Stimulated activated CD8-positive, alpha-beta memory T cell treated with anti-CD3 and anti-CD28 coated beads, Interleukin-4, amount 100 ng/mL, for 4 hours (primary cell): ENCODE measurements at places on chromosomes 2 and 18.

- DNase-seq: no peak
Measured at GRCh38 chr2:197130318-197130717, 180.3 kb downstream of the ANKRD44 start.

DNA sequence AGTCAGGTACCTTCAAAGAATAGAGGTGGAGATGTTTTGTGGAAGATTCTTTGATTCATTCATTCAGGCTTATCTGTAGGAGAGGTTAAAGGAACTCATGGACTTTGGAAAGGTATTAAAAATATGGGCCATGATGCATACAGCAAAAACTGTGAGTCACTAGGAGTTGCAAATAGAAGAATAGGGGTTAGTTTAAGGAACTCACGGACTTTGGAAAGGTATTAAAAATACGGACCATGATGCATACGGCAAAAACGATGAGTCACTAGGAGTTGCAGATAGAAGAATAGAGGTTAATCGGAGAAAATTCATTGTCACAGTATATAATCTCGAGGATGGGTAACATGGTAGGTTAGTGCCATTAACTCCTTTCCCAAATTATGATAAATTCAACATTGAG lies 41.2 kb downstream of the SLC9A2 start:
- no peak for DNase-seq

GRCh38 chr2:235406430-235406829 lies 87.4 kb upstream of the AGAP1 start:
- DNase-seq: no peak

- DNase-seq: no peak
Measured at GRCh38 chr2:203886661-203887151, 19.1 kb downstream of the CTLA4 start.

GRCh38 chr2:46036929-46037328 lies 260.3 kb upstream of the EPAS1 start:
- no peak for DNase-seq

DNA sequence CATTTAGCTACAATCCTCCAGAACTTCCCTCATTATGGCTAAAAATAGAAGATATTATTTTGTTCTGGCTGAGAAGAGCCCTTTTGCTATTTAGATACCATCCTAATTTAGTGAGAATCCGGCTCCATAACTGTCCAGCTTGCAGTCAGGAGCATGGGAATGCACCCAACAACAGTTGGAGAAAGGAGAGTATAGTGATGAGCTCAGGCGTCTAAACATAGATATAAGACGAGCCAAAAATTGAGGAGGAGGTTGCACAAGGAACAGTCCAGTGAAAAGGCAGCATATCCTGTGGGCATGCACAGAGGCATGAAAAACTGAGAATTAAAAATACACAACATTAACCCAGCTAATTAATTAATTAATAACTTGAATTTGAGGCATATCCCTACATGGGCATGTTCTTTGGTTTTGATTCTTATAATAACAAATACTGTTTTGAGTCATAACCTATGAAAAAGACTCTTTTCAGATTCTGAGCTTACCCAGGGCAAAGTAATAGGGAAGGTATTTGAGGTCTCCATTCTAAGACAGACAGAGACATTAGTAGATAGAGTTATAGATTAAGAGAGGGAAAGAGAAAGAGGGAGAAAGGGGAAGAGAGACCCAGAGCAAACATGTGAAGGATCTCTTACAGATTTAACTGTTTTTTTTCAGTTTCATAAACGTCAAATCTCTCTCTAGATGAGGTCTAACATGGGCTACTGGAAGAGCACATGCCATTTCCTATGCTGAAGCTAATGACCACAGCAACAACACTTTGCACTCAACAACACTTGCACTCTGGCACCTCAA lies 311.2 kb downstream of the OSR1 start:
- DNase-seq: no peak

GRCh38 chr2:241864168-241864849 lies 5.2 kb upstream of the RTP5 start:
- DNase-seq: no peak

DNA sequence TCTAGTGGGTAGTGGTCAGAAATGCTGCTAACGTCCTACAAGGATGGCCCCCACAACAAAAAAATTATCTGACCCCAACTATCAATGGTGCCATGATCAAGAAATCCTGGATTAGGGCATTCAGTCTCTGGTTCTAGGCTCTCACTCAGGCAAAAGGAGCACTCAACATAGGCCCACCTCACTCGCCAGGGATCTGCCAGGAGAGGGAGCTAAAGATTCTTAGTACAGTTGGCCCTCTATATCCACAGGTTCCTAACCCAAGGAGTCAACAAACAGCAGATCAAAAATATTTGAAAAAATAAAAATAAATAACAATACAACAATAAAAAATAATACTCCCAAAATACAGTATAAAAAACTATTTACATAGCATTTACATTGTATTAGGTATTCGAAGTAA lies 10.0 kb downstream of the SLC4A5 start:
- DNase-seq: no peak

- no peak for DNase-seq
Measured at GRCh38 chr2:182496596-182496995, 69.8 kb upstream of the PDE1A start.

- no peak for DNase-seq
Measured at GRCh38 chr2:11377928-11378545, 33.6 kb upstream of the ROCK2 start.

GRCh38 chr2:199370150-199370780 lies 87.5 kb downstream of the SATB2 start:
- no peak for DNase-seq

- no peak for DNase-seq
Measured at GRCh38 chr2:10478298-10478625, 30.1 kb upstream of the ODC1 start.

- no peak for DNase-seq
Measured at GRCh38 chr2:203900253-203900652, 32.7 kb downstream of the CTLA4 start.

DNA sequence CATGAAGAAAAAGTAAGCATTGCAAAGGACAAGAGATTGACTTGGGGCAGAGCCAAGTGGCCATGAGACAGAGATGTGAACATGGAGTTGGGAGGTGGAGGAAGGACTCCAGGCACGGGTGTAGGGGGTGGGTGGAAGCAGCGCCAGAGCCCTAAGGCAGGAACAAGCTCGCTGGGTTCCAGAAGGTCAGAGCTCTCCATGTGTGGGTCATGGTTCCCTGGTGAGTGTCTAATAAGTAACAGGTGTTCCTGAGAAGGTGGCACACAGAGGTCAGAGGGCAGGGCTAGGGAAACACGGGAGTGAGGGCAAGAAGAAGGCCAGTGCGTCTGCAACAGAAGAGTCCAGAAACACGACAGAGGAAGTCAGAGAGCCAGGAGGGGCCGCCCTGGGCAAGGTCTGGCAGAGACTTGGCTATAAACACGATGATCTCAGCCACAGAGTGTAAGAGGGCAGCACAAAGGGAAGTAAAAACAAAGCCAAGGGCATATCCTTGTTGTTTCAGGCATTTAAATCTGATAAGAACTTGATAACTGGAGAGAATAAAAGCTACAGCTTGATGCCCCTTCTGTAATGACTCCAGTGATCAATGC lies 260.8 kb downstream of the TGIF1 start:
- no peak for DNase-seq

DNA sequence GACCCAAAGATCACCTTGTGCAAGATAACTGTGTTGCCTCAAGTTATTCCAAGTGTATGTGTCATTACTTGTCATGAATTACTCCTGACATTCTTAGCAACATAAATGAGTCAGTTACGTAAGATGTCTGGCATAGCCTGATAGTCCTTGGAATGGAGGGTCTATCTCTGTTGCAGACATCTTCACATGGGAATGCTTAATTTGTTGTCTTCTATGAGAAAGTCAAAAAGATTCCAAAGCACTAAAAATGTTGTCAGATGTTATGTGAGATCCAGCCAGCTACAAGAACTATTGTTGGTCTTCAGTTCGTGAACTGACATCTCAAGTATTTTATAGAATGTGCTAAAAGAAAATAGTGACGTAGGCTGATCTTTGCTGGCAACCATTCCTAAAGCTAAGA lies 178.2 kb upstream of the RASGRP3 start:
- no peak for DNase-seq

GRCh38 chr2:97658691-97659157 lies 5.1 kb downstream of the ACTR1B start:
- DNase-seq: no peak

GRCh38 chr2:201344663-201345366 lies 12.3 kb downstream of the FLACC1 start:
- no peak for DNase-seq

GRCh38 chr2:220053919-220054318 lies 426.5 kb downstream of the SLC4A3 start:
- no peak for DNase-seq

- no peak for DNase-seq
Measured at GRCh38 chr2:230956827-230957755, 32.0 kb upstream of the GPR55 start.

DNA sequence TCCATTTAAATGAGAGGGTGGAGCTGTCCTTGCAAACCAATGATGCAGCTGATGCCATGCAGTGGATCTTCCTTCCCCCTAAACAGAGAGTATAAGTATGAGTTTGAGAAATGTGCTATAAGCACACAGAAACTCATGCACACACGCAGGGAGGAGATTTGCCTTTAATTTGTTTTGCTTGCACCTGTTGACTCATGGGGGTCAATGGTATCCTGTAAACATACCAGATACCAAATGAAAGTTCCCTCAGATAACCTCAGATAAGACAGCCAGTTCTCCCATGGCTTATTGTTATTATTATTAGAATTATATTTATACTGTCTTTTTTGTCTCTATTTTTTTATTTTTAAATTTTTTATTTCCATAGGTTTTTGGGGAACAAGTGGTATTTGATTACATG lies 29.5 kb upstream of the GPR39 start:
- DNase-seq: no peak

DNA sequence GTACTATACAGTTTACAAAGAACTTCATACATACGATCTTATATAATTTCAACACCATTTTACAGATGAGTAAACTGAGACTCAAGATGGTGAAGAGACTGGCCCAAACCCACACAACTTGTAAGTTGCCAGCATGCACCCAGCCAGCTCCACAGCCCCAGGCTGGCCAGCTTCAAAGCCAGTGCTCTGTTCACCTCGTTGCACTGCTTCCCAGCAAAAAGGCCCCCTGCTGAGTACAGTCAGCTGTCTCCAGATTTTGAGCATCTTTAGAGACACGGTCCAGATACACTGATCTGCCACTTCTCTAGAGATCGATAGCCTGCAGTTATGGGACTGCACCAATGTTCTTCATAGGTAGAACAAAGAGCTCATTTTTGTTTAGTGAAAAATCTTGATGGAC lies 257.2 kb upstream of the CHAC2 start:
- no peak for DNase-seq

DNA sequence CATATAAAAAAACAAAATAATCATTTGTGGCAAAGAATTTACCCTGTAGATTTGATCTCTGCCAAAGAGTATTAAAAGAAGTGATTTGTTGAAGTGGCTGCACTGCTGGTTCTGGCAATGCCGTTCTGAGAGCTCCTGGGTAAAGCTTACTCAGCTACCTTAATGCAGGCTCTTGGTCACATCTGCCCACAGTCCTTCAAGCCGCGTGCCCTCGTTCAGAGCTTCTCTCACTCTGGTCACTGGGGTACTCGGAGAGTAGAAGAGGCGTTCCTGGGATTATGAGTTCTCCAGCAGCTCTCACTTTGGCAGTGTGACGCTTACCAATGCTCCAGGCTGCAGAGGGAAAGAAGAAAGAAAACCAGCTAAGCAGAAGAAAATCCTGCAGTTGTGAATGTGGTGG lies 57.9 kb downstream of the ACVR1 start:
- DNase-seq: no peak

DNA sequence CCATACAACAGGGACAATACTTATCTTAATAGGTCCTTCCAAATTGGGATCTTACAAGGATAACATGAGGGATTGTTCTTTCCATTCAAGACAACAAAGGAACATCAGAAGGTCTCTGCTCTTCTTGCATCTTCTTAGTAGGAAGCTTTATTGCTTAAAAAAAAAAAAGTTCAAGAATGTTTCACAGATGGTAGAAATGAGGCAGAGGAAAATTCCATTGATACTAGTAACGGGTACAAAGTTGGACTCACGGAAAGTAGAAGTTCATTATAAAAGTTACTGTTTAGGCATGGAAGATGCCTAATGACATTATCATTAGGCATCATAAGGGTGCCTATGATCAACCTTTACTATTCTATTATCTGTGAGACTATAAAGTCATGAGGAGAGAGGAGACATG lies 136.2 kb downstream of the LAMA3 start:
- no peak for DNase-seq

DNA sequence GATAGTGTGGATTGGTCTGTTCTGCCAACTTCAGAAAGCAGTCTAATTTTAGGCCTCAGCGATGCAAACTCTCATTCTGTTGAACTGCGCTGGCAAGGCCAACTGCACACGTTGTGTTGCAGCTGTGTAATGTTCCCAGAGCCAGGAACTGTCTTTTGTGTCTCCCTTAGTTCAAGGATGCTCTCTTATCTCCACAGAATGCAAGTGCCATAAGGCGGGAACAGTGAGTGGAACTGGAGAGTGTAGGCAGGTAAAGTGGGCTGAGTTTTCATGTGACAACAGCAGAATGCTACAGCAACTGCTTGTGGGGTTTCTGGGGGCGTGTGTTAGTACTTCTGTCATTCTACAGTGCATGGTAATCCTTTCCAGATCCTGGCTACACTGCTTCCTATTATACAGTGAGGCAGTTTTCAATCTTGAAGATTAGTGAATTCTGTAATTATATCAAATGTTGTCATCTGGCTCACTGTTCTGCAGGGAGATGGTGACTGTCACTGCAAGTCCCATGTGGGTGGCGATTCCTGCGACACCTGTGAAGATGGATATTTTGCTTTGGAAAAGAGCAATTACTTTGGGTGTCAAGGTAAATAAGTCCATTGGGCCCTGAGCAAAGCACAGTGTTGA lies 125.8 kb downstream of the LAMA3 start:
- DNase-seq: no peak

GRCh38 chr2:36480636-36481035 lies 117.3 kb downstream of the FEZ2 start:
- DNase-seq: no peak

GRCh38 chr2:21123473-21124393 lies at the start of gene TDRD15:
Gene TDRD15, plus strand, starts transcription at chr2:21123968. Its CDS starts 13,500 bp downstream, at chr2:21137468.
- no peak for DNase-seq

GRCh38 chr2:63124850-63125249 lies 74.2 kb downstream of the OTX1 start:
- no peak for DNase-seq

DNA sequence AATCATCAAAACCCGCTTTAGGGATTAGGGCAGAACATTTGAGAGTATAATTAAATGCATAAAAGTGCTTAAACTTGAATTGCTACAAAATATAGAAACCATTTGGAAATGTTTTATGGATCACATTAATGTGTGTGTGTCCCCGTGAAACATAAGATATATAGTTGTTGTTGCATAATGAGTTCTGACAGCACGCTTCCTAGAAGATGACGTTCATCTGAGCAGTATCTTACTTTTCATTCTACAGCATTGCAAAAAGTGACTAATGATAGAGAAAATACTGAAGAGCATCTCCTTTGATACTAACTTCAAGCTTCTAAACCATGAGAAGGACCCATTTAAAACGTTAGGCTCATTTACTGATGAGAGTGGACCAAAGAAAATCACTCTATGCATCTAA lies 63.7 kb downstream of the SLC8A1 start:
- DNase-seq: no peak

GRCh38 chr2:8249141-8249540 lies 432.7 kb upstream of the ID2 start:
- no peak for DNase-seq
